Thoracic aorta (tissue), 2 donors: ENCODE measurements at places on chromosomes 3 and 15. TPM values are rescaled to one million over a fixed set of nuclear protein-coding genes. Genes with fewer than 3 reads are reported as not detected.

NKIRAS1 gene
- total RNA-seq = 21.0 TPM

PLA2G4E gene
- not detected for total RNA-seq

RHCG gene
- not detected for total RNA-seq

- no peaks in the 10 kb centered on the region for H3K36me3 ChIP-seq
- no peaks in the 10 kb centered on the region for H3K27me3 ChIP-seq
- no peak overlapping the region for H3K4me3 ChIP-seq
- no peak overlapping the region for H3K27ac ChIP-seq
Observed at GRCh38 chr15:60887139-60887538, 342.0 kb downstream of the RORA start.

- no peaks in the 10 kb centered on the region for H3K36me3 ChIP-seq
- peaks cover 10% of the 10 kb centered on the region for H3K4me1 ChIP-seq
- H3K27ac ChIP-seq = no peak overlapping the region
- no peak for DNase-seq
- H3K27me3 ChIP-seq = no peaks in the 10 kb centered on the region
Observed at GRCh38 chr15:63110428-63111026, 11.1 kb upstream of the LACTB start.

DNA sequence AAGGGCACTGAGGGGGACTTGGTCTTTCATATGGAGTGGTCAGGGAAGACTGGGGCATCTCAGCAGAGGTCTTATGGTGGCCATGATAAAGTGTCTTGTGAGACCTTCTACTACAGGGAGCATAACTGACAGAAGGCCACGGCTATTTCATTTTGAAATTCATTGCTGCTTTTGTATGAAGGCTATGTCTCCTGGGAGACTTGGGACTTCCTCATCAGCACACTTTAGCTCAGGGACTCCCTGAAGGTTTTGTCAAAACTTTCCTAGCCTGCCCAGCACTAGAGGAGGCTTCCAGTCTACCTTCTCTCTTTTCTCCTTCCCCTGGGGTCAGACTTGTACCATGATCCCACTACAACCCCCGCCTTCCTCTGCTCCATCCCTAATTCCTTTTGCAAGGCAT lies 77.2 kb upstream of the RASGRF1 start:
- DNase-seq = no peak
- H3K36me3 ChIP-seq = no peaks in the 10 kb centered on the region
- H3K4me1 ChIP-seq = peaks cover 4% of the 10 kb centered on the region
- H3K27me3 ChIP-seq = no peaks in the 10 kb centered on the region
- H3K4me3 ChIP-seq = no peak overlapping the region
- H3K27ac ChIP-seq = no peak overlapping the region

DNA sequence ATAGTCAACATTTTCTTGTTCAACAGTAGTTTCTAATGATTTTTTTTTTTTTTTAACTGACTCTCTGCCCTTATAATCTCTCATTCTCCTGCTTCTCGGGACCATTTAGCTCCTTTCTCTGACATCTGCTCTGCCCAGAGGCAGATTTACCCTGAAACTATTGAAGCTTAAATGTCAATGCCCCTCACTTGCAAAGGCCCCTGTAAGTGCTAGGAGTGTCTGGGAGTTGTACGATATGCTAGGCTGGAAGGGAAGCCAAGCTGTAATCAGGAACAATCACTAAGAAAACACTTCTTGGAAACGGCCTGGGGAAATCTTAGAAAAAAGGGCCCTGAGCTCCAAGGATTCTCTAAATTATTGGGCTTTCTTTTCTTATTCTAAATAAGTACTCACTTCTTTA lies 5.8 kb upstream of the PLOD2 start:
- peaks cover 58% of the 10 kb centered on the region for H3K4me1 ChIP-seq
- H3K36me3 ChIP-seq = no peaks in the 10 kb centered on the region
- H3K4me3 ChIP-seq = peak overlapping the region; percentile 14

DNA sequence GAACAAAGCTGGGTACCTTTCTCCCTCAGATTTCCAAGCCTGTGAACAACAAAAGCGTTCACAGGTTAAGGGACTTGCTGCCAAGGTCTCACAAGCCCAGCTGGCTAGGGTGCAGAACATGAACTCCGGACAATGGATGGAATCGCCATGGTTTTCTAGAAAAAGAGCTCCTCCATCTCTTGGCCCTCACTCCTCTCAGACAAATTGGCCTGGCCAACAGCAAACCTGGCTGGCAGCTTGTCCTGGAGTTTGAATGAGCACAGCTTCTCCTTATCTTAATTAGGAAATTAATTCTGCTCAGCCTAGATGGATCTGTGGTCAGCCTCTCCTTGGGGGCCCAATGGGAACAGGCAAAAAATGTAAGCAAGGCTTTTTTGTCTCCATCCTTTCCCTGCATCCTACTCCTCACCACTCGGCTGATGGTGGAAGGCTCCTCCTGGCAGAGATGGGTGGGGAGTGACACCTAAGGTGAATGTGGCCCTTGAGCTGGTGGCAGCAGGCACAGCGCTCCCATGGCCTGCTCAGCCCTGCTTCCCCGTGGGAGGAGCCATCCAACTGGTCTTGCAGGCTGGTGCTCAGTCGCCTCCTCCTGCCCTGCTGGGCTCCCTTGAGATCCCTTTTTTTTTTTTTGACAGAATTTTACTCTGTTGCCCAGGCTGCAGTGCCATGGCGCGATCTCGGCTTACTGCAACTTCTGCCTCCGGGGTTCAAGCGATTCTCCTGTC lies 5.8 kb downstream of the KLHL25 start:
- no peak for DNase-seq
- H3K4me3 ChIP-seq = no peak overlapping the region
- peaks cover 39% of the 10 kb centered on the region for H3K4me1 ChIP-seq
- H3K27ac ChIP-seq = no peak overlapping the region
- H3K27me3 ChIP-seq = no peaks in the 10 kb centered on the region
- H3K36me3 ChIP-seq = no peaks in the 10 kb centered on the region

DNA sequence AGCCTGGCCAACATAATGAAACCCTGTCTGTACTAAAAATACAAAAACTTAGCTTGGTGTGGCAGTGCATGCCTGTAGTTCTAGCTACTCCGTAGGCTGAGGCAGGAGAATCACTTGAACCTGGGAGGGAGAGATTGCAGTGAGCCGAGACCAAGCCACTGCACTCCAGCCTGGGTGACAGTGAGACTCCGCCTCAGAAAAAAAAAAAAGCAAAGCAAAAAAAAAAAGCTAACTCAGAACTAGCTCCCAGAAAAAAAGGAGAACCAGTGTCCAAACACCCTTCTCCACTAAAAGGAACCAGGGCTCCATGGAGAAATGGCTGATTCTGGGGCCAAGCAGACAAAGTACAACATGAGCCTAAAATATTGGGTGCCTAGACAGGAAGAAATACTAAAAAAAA lies 16.7 kb upstream of the CRTC3 start:
- H3K36me3 ChIP-seq = no peaks in the 10 kb centered on the region
- no peaks in the 10 kb centered on the region for H3K27me3 ChIP-seq
- peak overlapping the region; percentile 28 for H3K4me3 ChIP-seq
- peak overlapping the region; percentile 15 for H3K27ac ChIP-seq

DNA sequence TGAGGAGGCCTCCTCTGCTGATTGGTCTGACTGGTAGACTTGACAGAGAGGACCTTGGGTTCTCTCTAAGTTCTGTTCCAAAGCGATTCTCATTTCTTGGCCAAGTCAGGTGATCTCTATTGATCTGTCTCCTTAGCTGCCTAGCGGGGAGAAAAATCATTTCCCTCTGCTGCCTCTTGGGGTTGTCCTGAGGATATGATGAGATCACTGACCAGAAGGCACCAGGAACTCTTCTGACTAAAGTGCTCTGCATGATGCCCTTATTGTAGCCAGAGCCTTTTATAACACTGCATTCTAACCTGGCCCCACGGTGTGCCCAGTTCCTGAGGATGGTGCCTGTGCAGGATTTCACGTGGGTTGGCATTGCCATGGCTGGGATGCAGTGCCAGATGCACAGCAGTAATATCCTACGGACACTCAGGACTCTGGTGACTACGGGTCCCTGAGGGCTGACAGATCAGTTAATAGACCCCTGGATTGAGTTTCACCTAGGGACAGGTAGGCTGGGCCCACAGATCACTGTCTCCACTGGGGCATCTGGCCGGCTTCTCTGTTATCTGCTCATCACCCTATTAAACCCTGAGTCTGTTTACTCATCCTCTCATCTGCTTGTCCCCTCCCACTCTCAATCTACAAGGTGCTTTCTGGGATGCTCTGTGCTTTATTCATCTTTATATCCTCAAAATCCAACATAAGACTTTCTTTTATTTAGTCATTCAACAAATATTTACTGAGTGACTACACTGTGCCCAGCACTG lies 3.9 kb upstream of the HEG1 start:
- H3K27me3 ChIP-seq = no peaks in the 10 kb centered on the region
- no peak overlapping the region for H3K27ac ChIP-seq
- DNase-seq = no peak
- H3K4me1 ChIP-seq = peaks cover 59% of the 10 kb centered on the region
- no peak overlapping the region for H3K4me3 ChIP-seq

DNA sequence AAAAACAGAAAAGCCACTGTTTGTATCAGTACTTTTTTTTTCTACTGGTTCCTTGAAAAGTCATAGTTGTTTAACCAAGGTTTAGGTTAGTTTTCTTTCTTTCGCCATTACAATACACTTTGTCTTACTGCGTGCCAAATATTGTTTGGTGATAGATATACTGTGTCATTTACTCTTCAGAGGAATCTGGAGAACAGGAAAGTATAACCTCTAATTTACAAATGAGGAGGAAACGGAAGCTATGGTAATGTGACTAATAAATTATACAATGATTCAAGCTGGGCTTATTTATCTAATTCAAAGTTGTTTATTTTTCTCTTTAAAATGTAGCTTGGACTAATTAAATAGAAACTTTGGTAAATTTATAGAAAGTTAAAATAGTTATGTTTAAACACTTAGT lies 96.2 kb upstream of the ROBO2 start:
- DNase-seq = no peak
- no peak overlapping the region for H3K4me3 ChIP-seq
- no peak overlapping the region for H3K27ac ChIP-seq
- H3K36me3 ChIP-seq = no peaks in the 10 kb centered on the region

DNA sequence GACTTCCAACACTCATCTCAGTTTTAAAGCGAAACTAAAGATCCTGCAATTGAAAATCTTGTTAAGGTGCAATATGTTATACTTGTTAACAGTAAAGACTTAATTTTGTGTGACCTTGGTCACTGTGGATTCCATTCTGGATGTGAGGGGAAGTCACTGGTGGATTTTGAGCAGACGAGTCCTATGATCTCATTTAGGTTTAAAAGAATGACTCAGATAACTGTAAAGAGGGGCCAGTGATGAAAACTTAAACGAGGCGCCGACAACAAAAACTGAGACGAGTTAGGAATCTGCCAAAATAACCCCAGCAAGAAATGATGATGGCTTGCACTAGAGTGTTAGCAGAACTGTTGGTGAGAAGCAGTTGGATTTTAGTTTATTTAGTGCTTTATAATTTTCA lies 56.5 kb downstream of the LRRC28 start:
- peaks cover 45% of the 10 kb centered on the region for H3K4me1 ChIP-seq
- H3K4me3 ChIP-seq = peak overlapping the region; percentile 54
- H3K27ac ChIP-seq = peak overlapping the region; percentile 92
- H3K27me3 ChIP-seq = no peaks in the 10 kb centered on the region
- no peak for DNase-seq

DNA sequence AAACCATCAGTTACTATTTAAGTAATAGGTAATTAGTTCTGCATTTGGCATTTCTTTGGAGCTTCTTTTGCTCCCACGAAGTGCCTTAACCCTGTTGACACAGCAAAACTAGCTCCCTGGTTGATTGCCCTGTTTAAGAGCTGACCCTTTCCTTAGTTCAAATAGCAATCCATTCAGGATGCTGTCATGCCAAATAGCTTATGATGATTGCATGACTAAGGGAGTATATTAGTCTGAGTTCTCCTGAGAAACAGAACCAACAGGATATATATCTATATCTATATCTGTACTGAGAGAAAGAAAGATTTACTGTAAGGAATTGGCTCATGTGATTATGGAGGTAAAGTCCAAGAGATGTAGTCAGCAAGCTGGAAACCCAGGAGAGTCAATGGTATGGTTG lies 50.3 kb upstream of the SPRED1 start:
- peaks cover 2% of the 10 kb centered on the region for H3K4me1 ChIP-seq
- H3K27ac ChIP-seq = no peak overlapping the region
- no peaks in the 10 kb centered on the region for H3K36me3 ChIP-seq
- DNase-seq = no peak
- no peak overlapping the region for H3K4me3 ChIP-seq

DNA sequence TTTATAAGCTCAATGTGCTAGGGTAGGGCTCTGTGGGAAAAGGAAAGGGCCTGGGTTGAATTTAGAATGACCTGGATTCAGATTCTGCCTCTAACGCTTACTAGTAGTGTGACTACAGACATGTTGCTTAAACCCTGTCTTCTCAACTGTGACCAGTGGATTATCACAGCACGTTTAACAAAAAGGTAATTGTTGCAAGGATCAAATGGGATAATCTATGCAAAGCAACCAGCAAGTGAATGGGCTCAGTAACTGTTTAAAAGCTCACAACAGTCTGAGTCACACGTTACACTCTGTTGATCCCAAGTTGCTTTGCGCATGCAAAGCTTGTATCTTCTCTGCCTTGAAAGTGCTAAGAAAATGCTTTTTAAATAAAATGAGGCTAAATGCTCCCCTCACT lies 236.5 kb downstream of the IL20RB start:
- H3K27ac ChIP-seq = no peak overlapping the region
- H3K36me3 ChIP-seq = no peaks in the 10 kb centered on the region
- H3K4me1 ChIP-seq = no peaks in the 10 kb centered on the region
- no peak for DNase-seq

DNA sequence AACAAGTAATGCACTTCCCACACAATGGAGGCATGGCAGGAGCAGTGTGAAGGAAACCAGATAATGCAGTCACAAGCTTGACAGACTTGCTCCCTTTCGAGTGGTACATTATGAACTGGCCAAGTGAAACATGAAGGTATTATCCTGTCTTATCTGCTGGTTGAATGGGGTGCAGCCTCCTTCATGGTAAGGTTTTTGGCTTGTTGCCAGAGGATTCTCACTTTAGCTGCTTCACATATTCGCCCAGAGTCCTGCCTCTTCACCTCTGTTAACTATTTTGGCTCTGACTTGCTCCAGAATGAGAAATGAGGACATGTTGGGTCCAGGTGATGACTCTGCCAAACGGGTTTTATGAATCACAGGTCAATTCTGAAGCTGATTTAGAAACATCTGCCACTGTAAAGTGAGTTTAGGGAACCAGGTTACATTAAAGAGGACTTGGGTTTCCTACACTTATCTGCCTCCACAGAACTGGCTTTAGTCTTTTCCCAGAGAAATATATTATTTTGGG lies 19.5 kb upstream of the CCDC39 start:
- DNase-seq = no peak
- no peak overlapping the region for H3K4me3 ChIP-seq
- no peaks in the 10 kb centered on the region for H3K27me3 ChIP-seq
- H3K27ac ChIP-seq = no peak overlapping the region

- no peaks in the 10 kb centered on the region for H3K4me1 ChIP-seq
- H3K4me3 ChIP-seq = no peak overlapping the region
- H3K27ac ChIP-seq = no peak overlapping the region
- H3K36me3 ChIP-seq = no peaks in the 10 kb centered on the region
- no peaks in the 10 kb centered on the region for H3K27me3 ChIP-seq
- DNase-seq = no peak
Observed at GRCh38 chr3:12734960-12735359, 24.1 kb downstream of the TMEM40 start.
